ENCODE measurements at places on chromosomes 16 and 17.

GRCh38 chr16:49623501-49624266 lies 232.2 kb downstream of the ZNF423 start:
- no peak for DNase-seq

DNA sequence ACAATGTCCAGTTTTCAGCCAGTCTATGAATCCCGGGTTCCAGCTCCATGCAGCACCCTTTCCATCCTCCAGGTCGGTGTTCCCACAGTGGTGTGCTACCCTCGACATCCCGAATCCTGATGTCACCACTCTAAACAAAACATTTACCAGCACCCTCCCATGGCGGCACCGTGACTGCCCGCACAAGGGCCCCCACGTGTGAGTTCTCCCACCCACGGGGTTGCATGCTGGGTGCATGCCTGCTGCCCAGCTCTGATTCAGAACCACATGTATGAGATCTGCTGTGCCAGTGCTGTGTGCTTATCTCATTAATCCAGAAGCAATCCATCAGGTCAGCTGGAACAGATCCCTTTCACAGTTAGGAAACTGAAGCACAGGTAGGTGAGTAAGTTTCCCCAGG lies 57.4 kb downstream of the C16orf78 start:
- no peak for DNase-seq

DNA sequence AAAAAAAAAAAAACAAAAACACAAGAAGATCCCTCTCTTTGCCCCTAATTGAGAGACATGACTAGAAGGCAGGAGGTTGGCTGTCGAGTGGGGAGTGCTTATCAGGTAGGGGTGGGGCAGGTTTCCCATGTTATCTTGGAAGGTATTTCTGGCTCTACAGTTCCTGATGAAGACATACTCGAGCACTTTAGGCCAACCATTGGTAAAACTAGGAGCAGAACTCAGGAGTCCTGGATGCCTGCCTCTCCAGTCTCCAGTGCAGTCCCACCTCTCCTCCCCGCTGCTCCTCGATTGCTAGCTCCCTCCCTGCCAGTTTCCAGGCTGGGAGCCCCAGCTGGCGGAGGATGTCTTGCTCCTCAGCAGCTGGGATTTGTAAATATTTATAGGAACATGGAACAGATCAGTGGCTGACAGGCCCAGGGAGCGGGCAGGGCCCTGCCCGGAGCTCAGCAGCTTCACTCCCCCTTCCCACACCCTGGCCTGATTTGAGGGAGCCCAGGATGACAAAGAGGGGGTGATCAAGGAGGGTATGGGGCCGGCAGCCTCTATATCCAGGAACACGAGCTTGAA lies 11.4 kb upstream of the C1QL1 start:
- no peak for DNase-seq

GRCh38 chr17:12616161-12616560 lies 49.5 kb upstream of the MYOCD start:
- DNase-seq, result no peak

GRCh38 chr17:69523244-69523861 lies 108.9 kb downstream of the MAP2K6 start:
- no peak for DNase-seq

GRCh38 chr16:12833926-12834325 lies 30.2 kb upstream of the CPPED1 start:
- no peak for DNase-seq

DNA sequence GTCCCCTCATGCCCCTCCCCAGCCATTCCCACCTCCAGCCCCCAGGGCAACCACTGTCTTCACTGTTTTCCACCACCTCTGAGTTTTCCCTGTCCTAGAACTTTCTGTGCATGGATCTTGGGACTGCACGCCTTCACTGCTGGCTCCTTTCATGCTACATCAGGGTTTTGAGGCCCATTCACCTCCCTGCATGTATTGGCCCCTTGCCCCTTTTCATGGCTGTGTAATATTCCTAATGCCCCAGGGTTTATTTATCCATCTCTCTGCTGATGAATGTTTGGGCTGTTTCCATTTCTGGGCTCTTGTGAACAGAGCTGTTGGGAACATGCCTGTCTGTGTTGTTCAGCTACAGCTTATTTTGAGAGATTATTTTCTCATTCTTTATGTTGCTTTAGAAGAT lies 205.0 kb downstream of the RBFOX3 start:
- no peak for DNase-seq

- DNase-seq, result no peak
Measured at GRCh38 chr16:85948616-85949265, 49.8 kb downstream of the IRF8 start.

GRCh38 chr17:32759476-32759875 lies 117.4 kb downstream of the MYO1D start:
- DNase-seq, result no peak

DNA sequence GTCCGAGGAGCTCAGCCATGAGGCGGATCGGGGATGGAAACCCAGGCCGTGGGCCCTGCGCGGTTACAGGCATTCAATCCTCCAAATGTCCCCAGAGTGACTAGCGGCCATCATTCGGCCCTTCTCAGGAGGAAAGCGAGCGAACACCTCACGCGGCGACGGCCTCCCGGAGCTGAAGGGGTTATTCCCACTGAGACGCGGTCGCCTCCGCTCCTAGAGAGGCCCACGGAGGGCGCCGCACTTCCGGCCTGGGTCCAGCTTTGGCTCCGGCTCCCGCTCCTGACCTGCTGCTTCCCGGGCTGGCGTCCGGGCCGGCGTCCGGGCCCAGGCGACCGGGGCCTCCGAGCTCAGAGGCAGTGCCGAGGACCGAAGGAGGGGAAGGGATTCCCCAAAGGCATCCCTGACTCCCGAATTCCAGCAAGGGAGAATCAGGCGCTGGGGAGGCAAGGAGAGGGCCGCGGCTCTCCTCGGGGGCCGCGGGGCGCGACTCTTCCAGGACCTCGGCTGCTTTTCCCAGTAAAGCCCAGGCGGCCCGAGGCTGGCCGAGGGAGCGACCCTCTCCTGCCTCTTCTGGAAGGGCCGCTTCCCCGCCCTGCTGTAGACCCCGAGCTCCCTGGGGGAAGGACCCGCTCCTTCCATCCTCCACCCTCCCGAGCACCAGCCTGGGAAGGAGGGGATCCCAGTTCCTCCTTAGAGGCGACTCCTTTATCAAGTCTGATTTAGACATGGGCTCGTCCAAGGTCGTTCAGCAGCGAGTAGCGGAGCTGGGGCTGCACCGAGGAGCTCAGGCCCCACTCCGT lies 18.6 kb upstream of the ZNF629 start:
- DNase-seq, result peak; percentile 20

DNA sequence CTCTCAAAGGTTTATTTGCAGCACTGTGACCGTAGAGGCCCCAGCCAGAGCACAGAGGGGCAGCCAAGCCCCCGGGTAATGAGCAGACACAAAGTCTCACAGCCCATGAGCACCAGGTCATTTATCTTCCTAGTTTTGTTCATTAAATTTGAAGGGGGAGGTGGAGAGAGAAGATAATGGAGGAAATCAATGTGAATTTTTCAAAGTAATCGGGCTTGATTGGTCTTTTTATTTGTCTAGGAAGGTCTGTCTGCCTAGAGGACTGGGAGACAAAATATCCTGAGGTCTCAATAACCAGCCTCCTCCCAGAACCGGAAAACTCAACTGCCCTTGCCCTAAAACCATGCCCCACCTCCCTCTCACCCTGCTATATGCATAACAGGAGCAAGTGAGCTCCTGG lies 189.0 kb downstream of the SLC39A11 start:
- no peak for DNase-seq

GRCh38 chr17:47872651-47873161 lies 21.7 kb upstream of the SP6 start:
- no peak for DNase-seq

- DNase-seq, result no peak
Measured at GRCh38 chr16:89168381-89169189, 3.0 kb upstream of the CDH15 start.

DNA sequence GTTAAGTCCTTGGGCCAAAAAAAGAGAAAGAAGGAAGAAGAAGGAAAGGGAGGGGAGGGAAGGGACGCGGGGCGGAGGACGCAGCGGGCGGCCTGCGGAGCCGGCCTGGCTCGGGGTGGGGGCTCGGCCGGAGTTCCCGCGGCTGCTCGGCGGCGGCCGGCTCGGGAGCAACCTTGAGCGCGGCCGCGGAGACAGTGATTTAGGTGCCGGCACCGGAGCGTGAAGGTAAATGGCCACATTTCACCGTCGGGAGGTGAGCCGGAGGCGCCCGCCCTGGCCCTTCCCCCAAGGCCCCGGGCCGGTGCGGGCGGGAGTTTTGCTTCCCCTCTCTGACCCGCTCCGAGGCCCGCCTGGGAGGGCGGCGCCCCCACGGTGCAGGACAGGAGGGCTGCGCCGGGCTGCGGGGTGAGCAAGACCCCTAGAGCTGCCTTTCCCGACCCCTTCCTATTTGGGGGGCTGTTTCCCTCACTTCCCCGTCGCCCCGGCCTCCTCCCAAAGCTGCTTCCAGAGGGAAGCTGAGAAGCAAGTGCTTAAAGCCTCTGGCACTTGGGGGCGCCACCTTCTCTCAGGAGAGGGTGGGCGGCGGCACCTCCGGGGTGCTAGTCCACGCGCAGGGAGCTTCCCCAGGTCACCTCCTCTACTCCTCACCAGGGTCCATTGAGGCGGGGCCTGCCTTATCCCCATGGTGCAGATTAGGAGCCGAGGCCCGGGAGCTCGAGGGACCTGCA lies 56.5 kb downstream of the MRM1 start:
- DNase-seq, result no peak

GRCh38 chr16:87847785-87848675 lies 21.3 kb downstream of the SLC7A5 start:
- no peak for DNase-seq

DNA sequence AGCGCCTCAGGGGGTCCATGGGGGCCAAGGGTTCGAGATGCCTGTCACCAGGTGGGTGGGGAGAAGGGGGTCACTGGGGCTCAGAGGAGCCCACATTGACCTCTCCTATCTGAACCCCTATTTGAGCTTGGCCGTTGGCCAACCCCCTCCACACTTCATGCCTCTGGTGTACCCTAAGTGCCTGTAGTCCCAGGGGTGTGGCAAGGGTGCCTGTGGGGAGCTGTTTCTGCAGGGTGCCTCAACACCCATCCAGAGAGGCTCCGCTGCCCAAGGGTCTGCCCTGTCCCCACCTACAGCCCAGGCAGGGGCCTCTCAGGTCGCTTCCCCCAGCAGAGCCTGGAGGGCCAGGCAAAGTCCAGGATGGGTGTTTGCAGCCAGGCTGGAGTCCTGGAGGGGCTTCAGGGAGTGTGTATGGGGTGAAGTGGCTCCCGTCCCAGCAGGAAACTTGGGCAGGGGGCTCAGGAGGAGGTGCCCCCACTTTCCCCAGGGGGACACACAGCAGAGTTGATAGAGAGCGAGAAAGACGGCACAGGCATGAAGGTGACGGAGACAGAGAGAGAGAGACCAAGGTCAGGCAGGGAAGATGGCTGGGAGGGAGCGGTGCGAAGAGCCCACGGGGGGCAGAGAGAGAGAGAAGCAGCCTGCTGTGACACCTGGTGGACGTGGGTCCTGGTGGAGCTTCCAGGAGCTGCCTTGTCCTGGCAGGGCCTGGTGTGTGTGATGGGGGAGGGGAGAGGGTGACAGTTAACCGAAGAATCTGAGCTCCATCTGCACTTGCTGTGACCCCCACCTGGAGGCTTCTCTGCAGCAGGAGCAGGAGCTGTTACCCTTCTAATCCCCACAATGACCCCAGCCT lies at the start of gene SEPTIN12:
Gene SEPTIN12 (minus strand): TSS at position 719 of the 856 bp plus-strand sequence. CDS start 700 bp downstream, at position 19.
- no peak for DNase-seq

DNA sequence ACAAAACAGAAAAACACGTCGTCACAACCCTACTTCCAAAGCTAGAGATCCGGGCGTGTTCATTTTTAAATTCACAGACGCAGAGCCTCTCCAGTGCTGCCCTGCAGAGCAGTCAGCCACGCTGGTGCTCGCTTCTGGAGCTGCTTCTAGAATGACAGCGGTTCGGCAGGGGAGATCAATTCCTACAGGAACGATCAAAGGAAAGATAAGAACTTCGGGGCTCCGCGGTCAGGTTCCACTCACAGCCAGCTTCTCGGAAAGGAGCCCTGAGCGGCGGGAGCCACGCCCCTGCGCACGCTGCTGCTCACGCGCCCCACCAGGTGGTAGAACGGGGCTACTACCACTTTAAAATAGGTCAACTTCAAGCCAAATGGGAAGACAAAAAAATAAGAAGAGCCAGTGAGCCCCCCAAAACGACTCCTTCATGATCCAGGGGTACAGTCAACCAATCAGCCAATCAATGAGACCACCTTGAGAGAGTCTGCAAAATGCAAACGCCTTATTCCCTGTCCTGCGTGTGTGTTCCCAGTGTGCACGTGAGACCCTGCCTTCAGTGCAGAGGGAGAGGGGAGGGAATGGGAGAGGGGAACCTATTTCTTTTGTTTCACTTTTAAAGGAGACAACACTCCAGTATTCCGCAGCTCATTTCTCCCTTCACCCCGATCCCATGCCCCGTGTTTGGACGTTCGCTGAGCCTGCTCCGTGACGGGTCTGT lies 209.7 kb downstream of the RBFOX3 start:
- peak; percentile 61 for DNase-seq

DNA sequence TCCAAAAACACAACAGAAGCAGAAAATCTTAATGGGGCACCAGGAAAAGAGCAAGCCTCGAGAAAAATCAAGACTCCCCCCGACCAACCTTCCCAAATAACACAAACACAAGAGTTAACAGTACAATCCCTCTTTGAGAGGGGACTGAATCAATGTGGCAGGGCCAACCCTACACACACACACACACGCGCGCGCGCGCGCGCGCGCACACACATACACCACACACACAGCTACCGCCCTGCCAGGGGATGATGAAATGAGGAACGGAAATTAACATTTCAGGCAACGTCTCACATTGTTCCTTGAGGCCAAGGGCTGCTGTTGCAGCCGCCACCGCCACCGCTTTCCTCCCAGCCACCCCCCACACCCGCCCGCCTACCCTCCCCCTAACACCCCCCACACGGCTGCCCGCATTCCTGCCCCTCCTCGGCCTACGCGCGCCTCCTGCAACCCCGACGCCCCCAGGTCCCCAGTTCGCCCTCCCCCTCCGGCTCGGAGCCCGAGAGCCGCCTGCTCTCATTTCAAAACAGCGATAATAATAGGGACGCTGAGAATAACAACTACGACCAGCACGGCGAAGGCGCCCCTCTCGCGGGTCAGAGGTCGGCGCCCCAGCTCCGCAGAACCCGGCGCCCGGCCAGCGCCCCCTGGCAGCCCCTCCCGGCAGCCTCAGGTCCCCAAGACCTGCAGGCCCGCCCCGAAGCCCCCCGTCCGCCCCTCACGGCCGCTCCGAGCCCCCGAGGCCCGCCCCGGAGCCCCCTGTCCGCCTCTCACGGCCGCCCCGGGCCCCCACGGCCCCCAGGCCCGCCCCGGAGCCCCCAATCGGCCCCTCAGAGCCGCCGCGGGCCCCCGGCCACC lies 1.1 kb downstream of the ANKRD11 start:
- peak; percentile 65 for DNase-seq

- DNase-seq, result no peak
Measured at GRCh38 chr16:48591976-48592375, 18.0 kb downstream of the N4BP1 start.

- no peak for DNase-seq
Measured at GRCh38 chr16:30728321-30728720, 19.9 kb upstream of the PHKG2 start.

DNA sequence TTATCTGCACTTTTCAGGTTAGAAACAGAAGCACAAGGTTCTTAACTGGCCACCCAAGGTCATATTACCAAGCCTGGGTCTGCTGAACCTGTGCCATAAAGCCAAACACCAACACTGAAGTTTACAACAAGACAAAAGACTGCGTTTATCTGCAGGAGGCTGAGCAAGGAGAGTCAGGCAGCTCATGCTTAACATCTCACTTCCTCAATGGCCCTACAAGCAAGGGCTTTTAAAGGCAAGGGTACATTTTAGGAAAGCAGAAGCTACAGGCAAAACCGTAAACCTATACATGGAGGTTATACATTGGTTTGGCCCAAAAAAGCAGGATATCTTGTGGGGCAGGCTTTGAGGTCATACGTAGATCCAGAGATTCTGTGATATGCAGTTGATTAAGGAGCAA lies 91.2 kb downstream of the GNAO1 start:
- no peak for DNase-seq
